Cortex of kidney (tissue), 1 donor: ENCODE measurements at places on chromosomes 6 and 20.

- DNase-seq = no peak
Observed at GRCh38 chr6:16961577-16961976, 140.3 kb upstream of the STMND1 start.

DNA sequence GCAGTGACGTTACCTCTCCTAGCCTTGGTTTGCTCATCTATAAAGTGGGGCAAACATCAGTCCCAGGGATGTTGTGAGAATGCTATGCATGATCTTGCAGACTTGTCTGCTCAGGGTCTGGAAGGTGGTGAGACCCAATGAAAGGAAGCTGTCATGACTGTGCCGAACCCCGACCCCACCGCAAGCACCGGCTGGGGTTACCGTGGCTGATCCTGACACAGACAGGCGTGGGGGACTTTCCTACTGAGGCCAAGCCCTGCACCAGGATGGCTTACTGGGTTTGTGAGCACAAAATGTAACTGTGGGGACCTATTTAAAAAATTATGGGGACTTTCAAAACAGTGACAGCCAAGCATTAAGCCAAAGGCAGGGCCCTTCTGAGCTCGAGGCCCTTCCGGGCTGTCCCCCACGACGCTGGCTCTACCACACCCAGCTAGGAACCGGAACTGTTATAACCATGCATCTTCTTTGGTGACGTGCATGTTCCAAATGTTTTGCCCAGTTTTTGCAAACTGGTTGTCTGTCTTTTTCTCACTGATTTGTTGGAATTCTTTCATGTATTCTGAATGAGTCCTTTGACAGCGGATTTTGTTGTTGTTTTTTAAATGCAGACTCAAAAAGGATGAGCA is 76.6 kb upstream of the PMEPA1 start:
- no peak for DNase-seq

DNA sequence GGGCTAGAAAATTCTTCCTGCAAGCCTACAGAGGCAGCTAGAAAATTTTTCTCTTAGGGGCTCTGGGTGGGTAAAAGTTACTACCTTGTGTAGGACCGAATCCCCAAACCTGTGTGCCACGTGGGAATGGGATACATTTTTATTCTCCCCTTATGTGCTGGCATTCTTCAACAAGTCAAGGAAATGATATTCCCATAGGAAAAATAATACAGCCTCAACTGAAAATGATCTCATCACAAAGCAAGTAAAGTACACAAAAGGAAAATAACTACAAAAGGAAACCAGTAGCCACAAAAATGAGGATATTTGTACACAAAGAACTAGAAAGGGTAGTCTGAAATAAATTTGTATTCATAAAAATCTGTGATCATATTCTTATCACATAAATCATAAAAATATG is 298.1 kb downstream of the LAMA2 start:
- no peak for DNase-seq

DNA sequence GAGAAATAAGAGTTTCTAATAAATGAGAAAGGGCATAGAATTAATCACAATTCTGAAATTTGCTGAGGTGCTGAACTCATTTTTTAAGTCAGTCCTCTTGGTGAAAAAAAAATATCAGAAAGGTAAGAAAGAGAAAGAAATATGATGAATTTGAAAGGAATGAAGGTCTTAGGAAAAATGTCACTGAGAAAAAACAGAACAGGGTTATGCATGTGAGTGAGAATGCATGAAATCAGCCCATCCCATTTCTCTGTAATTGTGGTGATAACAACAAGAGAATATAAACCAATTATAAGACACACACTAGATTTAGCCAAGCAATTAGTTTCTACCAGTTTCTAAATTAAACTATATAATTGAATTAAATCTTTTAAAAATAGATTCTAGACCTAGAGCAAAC is 138.9 kb downstream of the TBX18 start:
- DNase-seq = no peak

DNA sequence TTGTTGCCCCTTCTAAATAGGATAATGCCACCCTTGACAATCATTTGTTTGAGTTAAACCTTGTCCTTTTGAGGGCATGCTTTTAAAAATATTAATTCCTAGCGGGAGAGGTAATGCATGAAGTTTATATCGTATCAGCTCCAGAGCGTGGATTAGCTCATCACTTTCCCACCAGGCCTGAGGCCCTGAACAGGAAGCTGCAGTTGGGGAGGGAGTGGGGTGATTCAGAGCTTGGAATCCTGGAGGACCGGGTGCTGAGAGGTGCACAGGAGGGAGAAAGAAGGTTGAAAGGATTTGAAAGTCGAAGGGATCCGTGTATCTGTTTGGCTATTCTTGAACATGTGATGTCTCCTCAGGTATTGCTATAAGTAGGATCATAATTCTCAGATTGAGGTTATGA is 25.0 kb downstream of the ZDHHC14 start:
- DNase-seq = no peak

DNA sequence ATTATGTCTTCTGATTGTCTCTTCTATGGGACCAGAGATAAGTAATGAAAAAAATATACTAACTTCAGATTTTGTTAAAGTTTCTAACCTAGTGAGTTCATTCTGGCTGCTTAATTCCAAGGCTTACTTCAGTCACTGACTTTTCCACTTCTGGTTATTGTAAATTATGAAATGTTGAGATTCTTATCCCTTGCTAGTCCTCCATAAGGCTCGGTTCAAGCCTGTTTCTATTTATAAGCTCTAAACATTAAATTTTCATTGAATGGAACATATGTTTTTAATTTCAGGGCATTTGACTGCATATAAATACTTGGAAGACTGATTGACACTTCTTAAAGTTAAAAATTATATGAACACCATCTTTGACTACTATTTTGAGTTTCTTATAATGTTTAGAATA is 23.6 kb upstream of the NKAIN2 start:
- DNase-seq = no peak

- no peak for DNase-seq
Observed at GRCh38 chr6:140264431-140264830, 890.0 kb upstream of the CITED2 start.

DNA sequence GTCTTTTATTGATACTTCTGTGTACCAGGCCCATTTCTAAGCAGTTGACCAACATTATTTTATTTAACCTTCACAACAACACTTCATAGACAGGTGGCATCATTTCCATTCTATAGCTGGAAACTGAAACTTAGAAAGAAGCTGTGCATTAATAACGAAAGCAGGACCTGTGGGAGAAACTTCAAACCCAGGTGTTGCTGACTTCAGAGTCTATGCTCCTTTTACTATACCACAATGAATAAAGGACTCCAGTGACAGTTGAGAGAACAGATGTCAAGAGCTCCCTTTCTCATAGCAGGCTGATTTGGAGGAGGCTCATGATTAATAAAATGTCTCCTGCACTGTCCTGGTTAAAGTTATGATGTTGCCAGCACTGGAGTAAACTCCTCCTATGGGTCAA is 56.6 kb upstream of the POU3F2 start:
- DNase-seq = no peak

GRCh38 chr6:77626426-77626825 is 26.4 kb upstream of the MEI4 start:
- no peak for DNase-seq

DNA sequence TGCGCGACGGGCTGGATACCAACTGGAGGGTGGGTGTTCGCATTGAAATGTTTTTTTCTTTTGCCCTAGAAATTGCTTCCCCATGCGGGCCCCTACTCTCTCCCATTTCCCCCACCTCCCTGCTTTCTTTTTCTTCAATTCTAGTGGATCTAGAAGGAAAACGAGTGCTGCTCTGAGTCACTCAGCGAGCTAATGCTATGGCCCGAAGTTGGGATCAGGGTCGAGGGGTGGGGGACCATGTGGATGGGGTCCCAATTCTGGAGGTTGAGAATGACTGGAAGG is 71.5 kb downstream of the SOX4 start:
- no peak for DNase-seq

GRCh38 chr6:120869397-120869796 is 464.9 kb downstream of the TBC1D32 start:
- no peak for DNase-seq

GRCh38 chr6:39610221-39610620 is 115.0 kb downstream of the KIF6 start:
- DNase-seq = no peak

DNA sequence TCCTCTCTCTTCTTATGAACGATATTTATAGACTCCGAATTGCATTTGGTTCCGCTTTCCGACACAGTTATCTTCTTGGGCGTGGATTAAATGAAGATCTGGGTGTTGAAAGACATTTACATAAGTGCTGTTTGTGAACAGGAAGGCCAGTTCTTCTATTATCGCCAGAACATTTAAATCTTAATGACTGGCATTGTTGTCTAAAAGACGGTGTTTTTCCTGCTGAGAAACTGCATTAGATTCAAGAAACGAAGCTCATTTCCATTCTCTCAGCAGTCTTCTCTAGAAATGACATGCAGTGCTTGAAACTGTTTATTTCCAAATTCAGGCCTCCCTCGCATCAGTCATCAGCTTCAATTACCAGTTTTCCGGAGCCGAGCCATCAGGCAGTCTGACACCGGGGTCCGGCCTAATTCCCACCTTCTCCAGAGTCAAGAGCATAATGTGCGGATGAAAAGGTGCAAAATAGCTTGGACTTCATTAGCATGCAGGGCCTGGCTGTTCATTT is 16.0 kb downstream of the LINC00237 start:
- no peak for DNase-seq

DNA sequence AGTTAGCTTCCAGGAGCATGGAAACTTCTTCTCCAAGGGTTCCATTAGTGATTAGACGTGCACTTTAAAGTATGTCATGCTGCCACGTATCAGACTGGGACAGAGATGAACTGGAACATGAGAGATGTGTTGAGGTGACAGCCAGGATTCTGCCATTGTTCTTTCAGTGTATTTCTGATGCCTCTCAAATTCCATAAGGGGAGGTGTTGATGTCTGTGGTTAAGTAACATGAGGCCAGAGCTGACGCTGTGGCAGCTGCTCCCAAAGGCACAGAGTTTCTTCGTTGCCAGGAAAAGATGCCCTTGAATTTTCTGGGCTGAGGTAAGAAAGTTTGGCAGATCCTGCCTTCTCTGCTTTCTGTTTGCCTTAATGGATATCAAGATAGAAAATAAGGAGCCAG is 63.5 kb downstream of the TRMT6 start:
- no peak for DNase-seq

DNA sequence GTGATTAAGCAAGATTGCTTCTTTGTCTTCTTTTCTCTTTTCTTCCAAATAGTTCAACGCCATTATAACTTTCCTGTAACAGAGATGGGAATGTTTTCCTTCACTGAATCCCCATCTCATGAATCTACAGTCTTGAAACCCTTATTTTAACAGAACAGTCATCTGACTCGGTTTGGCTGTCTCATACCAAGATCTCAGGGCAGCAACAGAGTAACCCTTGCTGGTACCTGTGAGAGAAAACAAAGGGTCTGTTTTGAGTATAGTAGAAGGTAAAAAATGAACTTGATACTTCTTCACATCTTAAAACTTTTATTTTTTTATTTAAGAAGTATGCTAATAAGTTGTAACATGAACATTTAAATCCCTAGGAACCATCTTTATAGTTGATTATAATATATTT is 19.6 kb upstream of the DSE start:
- no peak for DNase-seq

DNA sequence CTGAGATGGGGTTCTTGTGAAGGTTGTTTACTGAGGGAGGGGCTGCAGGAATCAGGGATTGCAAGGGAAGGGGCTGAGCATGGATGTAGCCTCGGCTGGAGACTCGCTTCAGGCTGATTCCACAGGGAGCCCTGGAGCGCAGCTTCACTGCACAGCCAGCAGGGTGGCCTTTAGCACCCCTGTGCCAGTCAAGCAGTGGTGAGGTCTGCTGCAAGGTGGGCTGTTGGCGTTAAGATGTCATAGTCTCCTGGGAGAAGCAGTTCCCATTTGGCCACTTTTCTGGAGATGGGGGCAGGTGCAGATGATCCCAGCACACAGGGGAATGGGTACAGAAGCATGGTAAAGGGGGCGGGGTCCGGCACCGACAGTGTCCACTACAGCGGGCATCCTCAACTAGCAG is 126.3 kb downstream of the TOX2 start:
- DNase-seq = no peak

DNA sequence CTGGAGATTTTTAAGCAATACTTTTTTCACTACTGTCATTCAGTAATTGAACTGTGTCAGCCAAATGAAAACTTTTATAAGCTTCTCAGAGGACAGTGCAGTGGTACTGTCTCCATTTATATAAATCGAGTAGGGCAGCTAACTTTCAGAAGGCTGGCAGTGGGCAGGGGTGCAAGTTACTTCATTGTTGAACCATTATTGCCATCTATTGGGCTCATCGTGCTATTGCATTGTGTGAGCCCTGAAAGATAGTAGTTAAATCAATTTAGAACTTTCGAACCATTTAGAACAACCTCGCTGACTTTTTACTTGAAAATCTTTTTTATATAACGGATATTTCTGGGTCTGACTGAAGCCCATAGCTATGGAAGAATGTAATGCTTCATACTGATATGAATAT is 347.8 kb upstream of the PLCB4 start:
- DNase-seq = no peak

- DNase-seq = no peak
Observed at GRCh38 chr6:151379933-151380847, 11.2 kb downstream of the ZBTB2 start.

- no peak for DNase-seq
Observed at GRCh38 chr6:87658516-87658915, 43.5 kb downstream of the AKIRIN2 start.

- DNase-seq = no peak
Observed at GRCh38 chr6:42051268-42051653, 937 bp downstream of the TAF8 start.

DNA sequence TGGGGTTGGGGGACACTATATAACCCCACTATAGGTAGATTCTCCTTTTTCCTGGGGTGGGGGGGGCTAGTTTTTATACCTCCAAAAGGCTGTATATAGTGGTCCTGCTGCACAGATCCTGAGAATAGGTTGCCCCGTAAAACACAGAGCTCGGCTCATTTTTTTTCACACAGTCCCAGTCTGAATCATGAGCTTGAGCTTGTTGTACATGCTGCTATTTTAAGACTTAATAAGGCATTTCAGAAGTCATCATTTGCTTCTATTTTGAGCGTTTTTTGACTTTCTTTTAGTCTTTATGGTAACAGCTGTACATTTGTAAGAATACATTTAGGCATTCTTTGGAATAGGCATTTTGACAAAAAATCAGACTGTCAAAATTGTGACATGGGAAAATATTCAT is 30.5 kb downstream of the SLC9A8 start:
- DNase-seq = no peak

GRCh38 chr20:7975851-7976414 is 35.7 kb upstream of the HAO1 start:
- no peak for DNase-seq
